ENCODE measurements at places on chromosomes 1 and 21. TPM values are rescaled to one million over a fixed set of nuclear protein-coding genes. Genes with fewer than 3 reads are reported as not detected.

GRCh38 chr1:229254910-229255541 is 15.9 kb upstream of the RAB4A start:
- peak; percentile 35 for DNase-seq

- no peak for DNase-seq
These were observed 8.5 kb upstream of the BSND start for GRCh38 chr1:54989968-54990810.

GRCh38 chr1:153397924-153398651 is 7.2 kb upstream of the S100A8 start:
- no peak for DNase-seq

DNA sequence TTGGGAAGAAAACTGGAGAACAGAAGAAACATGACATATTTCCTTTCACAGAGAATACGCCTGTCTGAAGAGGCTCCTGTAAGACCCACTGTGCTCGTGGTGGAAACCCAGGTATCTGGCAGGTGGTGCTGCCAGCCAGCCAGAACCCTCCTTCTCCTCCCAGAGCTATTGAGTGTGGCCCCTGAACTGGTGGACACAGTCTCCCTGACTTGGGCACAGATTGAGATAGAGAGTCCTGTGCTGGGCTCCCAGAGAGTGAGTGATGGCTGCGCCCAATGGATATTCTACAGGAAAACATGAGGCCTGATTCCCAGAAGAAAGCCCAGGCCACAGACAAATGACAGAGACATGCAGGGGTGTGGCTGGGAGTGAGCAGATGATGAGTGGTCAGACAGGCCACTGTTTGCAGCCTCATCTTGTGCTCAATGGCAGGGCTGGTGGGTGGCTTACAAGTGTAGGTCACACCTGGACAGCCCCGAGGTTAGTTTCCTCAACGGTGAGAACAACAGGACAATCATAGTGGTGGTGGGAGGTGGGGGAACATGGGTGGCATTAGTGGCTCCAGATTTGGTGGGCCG is 127.9 kb downstream of the PTPRU start:
- DNase-seq, result no peak

DNA sequence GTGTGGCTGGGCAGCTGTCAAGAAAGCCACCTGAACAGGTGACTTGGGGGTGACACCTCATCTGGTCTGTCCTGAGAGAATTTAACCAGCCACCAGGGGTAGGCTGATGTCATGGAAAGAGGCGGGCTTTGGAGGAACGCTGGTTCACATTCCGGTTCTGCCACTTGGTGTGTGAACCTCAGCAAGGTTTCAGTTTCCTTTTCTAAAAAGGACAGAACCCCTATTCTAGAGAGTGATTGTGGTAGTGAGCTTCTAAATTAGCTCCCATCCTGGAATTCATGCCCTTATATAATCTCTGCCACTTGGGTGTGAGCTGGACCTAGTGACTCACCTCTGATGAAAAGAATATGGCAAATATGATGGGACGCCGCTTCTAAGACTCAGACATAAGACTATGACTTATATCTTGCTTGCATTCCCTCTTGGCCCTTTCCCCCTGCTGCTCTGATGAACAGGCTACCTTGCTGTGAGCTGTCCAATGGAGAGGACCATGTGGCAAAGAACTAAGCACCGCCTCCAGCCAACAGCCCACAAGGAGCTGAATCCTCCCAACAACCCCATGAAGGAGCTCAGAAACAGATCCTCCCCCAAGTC is 332.1 kb downstream of the RRAGC start:
- peak; percentile 68 for DNase-seq

DNA sequence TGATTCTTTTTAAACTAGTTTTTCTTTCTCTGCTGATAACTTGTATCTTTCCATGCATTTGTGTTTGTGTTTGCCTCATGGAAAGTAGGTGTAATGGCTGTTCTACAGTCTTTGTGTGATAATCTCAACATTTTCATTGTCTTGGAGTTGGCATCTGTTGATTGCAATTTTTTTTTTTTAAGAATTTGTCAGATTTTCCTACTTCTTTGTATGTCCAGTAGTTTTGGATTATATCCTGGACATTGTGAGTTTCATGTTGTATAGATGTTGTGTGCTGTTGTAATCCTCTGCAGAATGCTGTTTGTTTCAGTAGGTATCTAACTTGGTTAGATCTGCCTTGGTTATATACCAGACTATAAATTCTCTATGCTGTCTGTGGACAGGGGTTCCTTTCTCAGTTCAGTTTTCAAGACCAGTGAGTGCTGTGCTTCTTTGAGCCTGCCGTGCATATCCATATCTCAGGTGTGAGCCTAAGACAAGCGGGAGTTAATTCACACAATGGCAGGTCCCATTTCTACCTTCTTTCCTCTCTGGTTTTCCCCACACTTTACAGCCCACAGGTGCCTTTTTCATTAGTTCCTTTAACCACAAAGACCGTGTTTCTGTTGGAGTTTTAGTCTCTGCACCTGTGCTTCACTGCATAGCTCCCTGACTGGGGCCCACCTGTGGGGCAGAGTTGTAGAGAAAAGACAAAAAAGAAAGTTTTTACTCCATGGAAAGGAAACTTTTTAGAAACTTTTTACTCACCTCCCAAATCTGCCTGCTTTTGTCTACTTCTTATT is 69.9 kb downstream of the ITSN1 start:
- DNase-seq, result no peak

DNA sequence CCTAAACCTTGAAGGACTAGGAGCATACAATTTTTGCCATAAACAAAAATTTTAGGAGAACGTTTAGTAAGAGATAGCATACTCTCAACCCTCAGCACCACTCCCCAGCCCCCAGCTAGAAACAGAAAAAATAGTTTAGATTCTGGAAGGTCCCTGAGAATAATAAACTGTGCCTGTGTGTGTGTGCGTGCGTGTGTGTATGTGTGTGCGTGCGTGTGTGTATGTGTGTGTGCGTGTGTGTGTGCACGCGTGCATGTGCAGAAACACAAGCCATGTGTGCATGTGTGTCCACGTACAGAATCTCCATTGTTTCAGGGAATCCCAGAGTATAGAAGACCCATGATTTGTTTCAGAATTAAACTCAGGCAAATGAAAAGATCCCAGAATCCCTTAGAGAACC is 62.6 kb downstream of the CASQ2 start:
- DNase-seq, result no peak

- no peak for DNase-seq
These were observed 18.4 kb downstream of the RIT1 start for GRCh38 chr1:155892796-155893195.

DNA sequence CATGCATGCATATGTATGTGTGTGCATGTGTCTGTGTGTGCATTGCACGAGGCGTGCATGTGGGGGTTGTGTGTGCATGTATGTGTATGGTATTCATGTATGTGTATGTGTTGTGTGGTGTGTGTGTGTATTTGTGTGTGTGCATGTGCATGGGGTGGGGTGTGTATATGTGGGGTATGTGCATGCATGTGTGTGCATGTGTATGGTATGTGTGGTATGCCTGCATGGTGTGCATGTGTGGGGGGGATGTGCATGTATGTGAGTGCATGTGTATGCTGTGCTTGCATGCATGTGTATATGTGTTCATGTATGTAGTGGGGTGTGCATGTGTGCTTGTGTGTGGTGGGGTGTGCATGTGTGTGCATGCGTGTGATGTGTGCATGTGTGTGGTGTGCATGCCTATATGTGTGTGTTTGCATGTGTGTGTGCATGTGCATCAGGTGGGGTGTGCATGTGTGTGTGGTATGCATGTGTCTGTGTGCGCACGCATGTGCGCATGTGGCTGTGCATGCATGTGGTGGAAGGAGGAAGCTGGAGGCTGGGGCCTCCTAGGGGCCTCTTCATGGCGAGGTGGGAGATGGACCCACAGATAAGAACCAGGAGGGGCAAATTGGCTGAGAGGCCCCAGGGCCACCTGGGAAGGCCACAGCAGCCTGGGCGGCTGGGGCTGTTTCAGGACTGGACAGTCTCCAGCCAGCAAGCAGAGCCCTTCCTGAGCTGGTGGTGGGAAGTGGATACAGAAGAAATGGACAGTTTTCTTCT is 35.9 kb upstream of the ARF1 start:
- DNase-seq, result no peak

- no peak for DNase-seq
These were observed 483 bp downstream of the YBEY start for GRCh38 chr21:46286648-46287002.

- DNase-seq, result no peak
These were observed 3.3 kb upstream of the GUCA2A start for GRCh38 chr1:42167611-42168390.

DNA sequence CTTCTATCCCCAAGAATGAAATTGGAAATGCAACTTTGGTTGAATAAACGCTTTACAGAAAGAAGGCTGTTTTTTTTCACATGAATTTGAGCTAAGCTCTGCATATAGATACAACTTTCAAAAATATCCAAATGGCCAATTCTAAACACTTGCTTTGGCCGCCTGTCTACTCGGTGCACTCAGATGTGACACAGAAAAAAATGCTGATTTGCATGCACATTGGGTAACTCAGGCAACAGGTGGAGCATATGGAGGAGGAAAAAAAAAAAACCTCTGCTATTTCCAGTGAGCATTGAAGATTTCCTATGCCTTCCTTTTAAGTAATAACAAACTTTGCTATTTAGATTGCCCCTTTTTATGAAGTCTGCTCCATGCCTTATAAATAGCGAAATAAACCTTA is 262.5 kb downstream of the GRIK1 start:
- no peak for DNase-seq

DNA sequence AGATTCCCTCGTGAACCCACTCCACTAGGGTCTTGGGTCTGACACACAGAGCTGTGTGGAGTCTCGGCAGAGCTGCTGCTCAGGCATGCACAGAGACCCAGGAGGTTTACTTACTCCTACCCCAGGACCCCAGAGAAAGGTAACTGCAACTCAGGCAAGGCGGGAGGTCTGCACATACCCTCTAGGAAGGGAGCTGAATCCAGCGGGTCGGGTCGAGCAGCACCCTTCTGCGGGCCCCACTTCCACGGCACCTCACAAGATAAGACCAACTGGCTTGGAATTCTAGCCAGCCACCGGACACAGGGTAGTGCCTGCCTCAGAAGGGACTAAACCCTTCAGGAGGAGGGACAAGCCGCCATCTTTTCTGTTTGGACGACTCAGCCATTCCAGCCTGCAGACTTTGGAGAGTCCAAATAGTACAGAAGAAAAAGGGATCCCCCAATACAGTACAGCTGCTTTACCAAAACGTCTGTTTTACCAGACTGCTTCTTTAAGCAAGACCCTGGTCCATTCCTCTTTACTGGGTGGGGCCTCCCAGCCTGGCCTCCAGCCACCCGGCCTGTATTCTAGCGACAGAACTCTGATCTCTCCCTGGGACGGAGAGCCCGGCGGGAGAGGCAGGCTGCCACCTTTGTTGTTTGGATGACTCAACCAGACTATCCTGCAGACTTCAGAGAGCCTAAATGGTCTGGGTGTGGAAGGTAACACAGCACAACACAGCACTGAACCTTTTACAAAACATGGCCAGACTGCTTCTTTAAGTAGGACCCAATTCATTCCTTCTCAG is 554.6 kb upstream of the BEND5 start:
- DNase-seq, result no peak

GRCh38 chr21:31351438-31351837 is 7.4 kb upstream of the TIAM1 start:
- no peak for DNase-seq

DNA sequence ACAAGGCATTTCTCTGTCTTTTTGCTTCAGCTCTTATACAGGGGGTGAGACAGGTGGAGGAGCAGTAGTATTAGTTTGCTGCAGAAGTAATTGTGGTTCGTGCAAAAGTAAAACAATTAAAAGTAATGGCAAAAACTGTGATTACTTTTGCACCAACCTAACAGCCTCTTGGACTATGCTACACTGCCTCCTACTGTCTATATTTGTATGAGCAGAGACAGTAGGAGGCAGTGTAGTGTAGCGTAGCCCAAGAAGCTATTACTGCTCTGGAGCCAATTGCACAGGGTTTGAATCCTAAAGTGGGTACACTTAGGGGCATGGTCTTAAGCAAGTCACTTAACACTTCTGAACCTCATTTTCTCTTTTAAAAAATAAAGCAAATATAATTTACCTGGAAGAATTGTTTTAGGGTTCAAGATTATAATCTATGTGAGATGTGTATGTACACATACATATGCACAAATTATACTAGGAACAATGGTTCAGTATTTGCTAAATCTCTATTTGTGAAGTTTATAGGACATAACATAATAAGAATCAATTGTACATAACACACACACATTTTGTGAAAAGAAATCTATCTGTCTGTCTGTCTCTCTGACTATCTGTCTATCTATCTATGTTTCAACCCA is 103.8 kb downstream of the BRINP3 start:
- DNase-seq, result no peak

DNA sequence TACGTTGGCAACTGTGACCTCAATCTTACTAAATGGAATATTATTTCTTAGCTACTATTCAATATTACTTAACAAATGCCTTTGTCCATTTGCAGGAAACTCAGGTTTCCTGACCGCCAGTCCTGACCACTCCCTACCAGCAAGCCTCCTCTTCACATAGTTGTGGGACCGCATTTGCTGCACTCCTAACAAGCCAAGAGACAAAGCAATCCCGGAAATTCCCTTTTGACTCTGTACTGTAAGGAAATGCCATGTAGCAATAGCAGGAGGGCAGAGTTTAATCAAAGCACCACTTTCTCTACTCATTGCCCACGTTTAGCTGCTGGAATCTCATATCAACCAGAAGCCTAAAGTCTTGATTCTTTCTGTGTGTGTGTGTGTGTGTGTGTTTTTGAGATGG is 28.1 kb upstream of the ACBD6 start:
- DNase-seq, result no peak

DNA sequence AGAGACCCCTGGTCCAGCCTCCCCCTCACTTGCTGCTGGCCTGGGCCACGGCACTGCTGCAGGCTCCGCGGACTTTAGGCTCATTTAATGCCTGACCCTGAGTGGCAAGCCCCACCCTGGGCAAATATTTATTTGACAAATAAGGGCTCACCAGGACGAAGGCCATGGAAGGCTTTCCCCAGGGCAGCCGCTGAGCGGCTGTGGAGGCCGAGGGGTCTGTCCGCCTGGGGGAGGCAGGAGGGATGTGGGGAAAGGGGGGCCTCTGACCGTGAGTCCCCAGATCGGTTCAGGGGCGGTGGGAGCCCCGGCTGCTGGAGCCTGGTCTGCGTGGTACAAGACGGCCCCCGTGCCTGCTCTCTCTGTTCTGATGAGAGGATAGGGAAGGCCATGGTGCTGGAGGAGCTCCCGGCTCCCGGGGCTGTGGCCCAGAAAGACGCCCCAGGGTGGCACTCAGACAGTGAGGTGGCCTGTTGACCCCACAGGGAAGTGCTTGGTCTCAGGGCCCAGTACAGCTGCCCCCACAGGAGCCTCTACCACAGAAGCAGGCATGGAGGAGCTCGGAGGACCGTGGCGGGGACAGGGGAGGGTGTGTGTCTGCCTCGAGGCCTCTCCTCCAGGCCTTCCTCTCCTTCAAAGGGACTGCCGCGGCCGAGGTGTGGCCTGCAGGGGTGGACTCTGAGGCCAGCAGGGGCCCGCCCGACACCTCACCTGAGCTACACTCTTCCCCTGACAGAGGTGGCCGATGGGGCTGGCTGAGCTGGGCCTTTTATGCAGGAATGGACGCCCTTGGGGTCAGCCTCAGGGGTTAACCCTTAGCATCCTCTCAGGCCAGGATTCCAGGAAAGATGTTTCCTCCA is 9.1 kb upstream of the C1orf159 start:
- no peak for DNase-seq

CYP2J2 gene
- total RNA-seq, result 1.2 TPM

KLHDC9 gene
- total RNA-seq, result 24.8 TPM

PTPN22 gene
- total RNA-seq, result 0.55 TPM

PLEKHN1 gene
- total RNA-seq, result 1.4 TPM

FCRL6 gene
- total RNA-seq, result not detected

Measured in prostate gland (tissue), 2 donors.